Body of pancreas (tissue), 4 donors: ENCODE measurements at places on chromosomes 16 and 17. TPM values are rescaled to one million over a fixed set of nuclear protein-coding genes. Genes with fewer than 3 reads are reported as not detected.

DNA sequence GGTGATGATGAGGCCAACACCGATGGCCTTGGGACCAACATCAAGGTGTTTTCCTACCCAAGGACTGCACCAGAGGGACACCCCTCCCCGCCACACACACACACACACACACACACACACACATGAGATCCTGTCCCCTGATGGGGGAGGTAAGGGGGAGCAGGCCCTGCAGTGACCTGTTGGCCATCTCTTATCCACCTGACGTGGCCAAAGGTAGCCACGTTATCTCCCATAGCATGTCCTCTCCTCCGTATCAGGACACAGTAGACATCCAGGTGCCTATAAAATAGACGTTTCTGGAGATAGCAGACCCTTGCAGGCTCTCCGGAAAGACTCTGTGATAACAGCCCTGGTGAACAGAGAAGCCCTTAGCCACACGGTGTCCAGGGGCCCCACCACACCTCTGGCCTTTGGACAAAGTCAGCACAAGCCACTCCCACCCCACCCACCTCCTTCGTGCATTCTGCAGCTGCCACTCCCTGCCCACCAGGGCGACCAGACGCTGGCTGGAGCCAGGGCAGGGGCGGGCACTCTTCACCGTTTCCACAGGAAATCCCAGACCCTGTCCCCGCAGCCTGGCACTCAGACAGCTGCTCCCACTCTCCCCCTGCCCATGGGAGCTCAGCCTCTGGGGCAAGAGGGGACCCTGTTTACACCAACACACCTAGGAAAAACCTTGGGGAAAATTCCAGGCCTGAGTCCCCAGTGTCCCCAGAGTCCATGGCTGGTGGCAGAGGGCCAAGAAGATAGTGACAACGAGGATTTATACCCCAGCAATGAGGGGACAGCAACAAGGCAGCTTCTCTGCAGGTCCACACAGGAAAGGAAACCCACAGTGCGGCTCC is 15.4 kb upstream of the ENPP7 start:
- no peaks in the 10 kb centered on the region for H3K36me3 ChIP-seq
- no peaks in the 10 kb centered on the region for H3K27me3 ChIP-seq
- no peak for DNase-seq
- H3K27ac ChIP-seq, result no peak overlapping the region
- no peak overlapping the region for H3K4me3 ChIP-seq
- H3K4me1 ChIP-seq, result peaks cover 10% of the 10 kb centered on the region

DNA sequence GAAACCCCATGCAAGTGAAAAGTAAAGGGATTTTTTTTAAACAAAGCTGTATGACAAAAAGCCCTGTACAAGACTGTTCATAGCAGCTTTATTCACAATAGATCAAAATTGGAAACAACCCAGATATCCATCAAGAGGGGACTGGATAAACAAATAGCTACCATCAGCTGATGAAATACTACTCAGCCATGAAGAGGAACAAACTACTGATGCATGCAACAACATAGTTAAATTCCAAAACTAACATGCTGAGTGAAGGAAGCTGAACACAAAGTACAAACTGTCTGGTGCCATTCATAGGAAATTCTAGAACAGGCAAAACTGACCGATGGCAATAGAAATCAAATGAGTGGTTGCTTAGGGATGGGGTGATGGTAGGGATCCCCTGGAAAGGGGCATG is 15.1 kb downstream of the FOXJ1 start:
- H3K4me1 ChIP-seq, result peaks cover 12% of the 10 kb centered on the region
- no peaks in the 10 kb centered on the region for H3K36me3 ChIP-seq
- no peak overlapping the region for H3K4me3 ChIP-seq
- H3K27ac ChIP-seq, result no peak overlapping the region
- DNase-seq, result no peak

GRCh38 chr17:67132366-67132765 is 88.0 kb downstream of the CACNG1 start:
- H3K27ac ChIP-seq, result no peak overlapping the region
- no peaks in the 10 kb centered on the region for H3K27me3 ChIP-seq
- H3K4me1 ChIP-seq, result peaks cover 10% of the 10 kb centered on the region
- no peak overlapping the region for H3K4me3 ChIP-seq
- no peak for DNase-seq

GRCh38 chr16:87601401-87601981 is 817 bp upstream of the JPH3 start:
- no peak for DNase-seq
- H3K4me1 ChIP-seq, result peaks cover 5% of the 10 kb centered on the region
- no peak overlapping the region for H3K4me3 ChIP-seq

DNA sequence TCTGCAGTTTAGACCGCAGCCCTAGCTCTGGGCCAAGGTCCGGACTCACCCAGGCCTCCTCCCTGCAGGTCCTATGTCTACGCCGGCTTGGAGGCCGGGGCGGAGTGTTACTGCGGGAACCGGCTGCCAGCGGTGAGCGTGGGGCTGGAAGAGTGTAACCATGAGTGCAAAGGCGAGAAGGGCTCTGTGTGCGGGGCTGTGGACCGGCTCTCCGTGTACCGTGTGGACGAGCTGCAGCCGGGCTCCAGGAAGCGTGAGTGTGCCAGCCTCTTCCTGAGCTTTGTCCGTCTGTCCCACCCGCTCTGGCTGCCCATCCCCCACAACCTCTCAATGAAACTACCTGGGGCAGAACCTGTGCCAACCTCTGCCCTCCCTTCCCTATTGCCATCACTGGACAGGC is 20.1 kb downstream of the WSCD1 start:
- no peaks in the 10 kb centered on the region for H3K27me3 ChIP-seq
- H3K27ac ChIP-seq, result no peak overlapping the region
- H3K4me3 ChIP-seq, result no peak overlapping the region
- no peaks in the 10 kb centered on the region for H3K4me1 ChIP-seq

DNA sequence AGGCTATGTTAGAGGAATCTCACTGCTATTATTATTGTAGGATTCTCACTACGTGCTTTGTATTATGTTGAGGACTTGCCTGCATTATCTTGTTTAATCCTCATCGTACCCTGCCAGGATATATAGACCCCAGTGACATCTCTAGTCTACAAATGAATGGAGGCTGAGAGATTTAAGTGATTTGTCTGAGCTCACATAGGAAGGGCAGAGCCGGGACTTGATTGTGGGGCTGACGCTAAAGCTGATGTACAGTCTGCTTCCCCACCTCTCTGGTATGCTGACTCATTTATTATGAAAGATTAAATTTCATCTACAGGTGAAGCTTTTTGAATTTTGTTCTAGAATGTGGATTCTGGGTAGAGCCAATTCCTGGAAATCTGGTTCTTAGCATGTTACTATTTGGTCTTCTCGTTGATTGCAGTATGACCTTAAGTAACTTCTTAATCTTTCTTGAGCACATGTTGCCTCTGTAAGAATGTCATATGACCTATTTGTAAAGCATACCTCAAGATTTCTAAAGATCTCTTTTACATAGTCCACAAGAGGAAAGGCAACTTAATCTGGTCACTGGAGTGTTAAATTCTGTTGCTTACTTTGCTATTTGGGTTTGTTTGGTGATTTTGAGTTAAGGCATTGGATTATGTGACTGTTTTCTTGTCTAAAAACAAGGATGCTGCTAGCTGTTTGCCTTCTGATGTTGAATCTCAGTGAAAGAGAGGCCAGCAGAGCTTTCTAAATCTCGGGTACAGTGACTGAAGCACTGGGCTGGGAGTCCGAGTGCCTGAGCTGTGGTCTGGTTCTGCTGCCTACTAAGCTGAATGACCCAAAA is 12.4 kb downstream of the METTL9 start:
- DNase-seq, result no peak
- H3K27ac ChIP-seq, result no peak overlapping the region
- no peaks in the 10 kb centered on the region for H3K36me3 ChIP-seq

DNA sequence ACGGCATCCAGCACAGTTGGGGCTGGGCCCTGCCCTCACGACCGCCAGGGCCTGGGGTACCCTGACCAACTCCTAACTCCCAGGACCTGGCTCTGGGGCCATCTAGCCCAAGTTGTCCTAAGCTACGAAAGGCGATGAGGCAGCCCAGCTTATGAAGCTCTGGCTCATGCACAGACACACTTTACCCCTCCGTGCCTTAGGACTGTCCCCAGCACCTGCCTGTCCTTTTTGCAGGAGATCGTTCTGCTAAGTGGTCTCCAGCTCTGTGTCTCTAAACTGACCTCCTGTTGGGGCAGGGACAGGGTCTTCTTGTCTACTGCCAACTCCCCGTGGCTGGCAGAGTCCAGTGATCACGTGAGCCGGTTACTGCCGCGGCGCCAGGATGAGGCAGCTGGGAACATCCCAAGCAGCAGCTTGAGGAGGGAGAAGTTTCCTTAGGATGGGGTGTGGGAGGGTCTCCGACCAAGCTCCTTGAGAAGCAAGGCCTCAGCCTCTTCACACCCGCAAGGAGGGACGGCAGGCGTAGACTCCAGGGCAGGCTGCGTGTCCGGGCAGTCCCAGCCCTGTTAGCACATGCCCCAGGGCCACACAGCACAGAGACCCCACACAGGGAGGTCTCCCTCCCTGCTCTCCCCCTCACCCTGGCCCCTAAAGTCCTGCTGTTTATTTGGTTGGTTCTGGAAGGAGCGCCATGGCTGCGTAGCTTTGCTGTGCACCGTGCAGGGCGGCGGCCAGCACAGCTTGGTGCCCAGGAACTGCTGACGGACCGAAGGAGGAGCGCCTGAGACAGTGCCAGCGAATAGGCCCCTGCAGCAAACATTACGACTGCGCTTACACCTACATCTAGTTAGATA is 16.4 kb upstream of the METRNL start:
- peak; percentile 4 for DNase-seq
- no peaks in the 10 kb centered on the region for H3K27me3 ChIP-seq
- peaks cover 13% of the 10 kb centered on the region for H3K4me1 ChIP-seq
- no peak overlapping the region for H3K4me3 ChIP-seq
- no peaks in the 10 kb centered on the region for H3K36me3 ChIP-seq
- no peak overlapping the region for H3K27ac ChIP-seq

- no peaks in the 10 kb centered on the region for H3K27me3 ChIP-seq
- H3K27ac ChIP-seq, result no peak overlapping the region
- H3K36me3 ChIP-seq, result no peaks in the 10 kb centered on the region
- no peak overlapping the region for H3K4me3 ChIP-seq
Measured at GRCh38 chr17:38613981-38614779, 8.4 kb upstream of the SRCIN1 start.

- DNase-seq, result no peak
- no peak overlapping the region for H3K4me3 ChIP-seq
- peaks cover 26% of the 10 kb centered on the region for H3K36me3 ChIP-seq
- no peak overlapping the region for H3K27ac ChIP-seq
Measured at GRCh38 chr17:40089077-40089895, 11.1 kb downstream of the NR1D1 start.

GRCh38 chr17:75468779-75469373 is 12.4 kb downstream of the TMEM94 start:
- no peaks in the 10 kb centered on the region for H3K27me3 ChIP-seq
- H3K4me1 ChIP-seq, result no peaks in the 10 kb centered on the region
- H3K27ac ChIP-seq, result no peak overlapping the region
- no peaks in the 10 kb centered on the region for H3K36me3 ChIP-seq
- DNase-seq, result no peak

- H3K4me1 ChIP-seq, result no peaks in the 10 kb centered on the region
- H3K4me3 ChIP-seq, result no peak overlapping the region
- DNase-seq, result no peak
- no peaks in the 10 kb centered on the region for H3K36me3 ChIP-seq
- H3K27me3 ChIP-seq, result no peaks in the 10 kb centered on the region
- no peak overlapping the region for H3K27ac ChIP-seq
Measured at GRCh38 chr16:57920880-57921229, 50.1 kb downstream of the CNGB1 start.

The TBC1D3C gene
- not detected for total RNA-seq

The APRT gene
- 104 TPM for total RNA-seq

The MILR1 gene
- 4.9 TPM for total RNA-seq

The PRPF8 gene
- 100 TPM for total RNA-seq

The ASGR2 gene
- not detected for total RNA-seq

The MYH1 gene
- total RNA-seq, result not detected

The C16orf86 gene
- 9.6 TPM for total RNA-seq
